ENCODE measurements at places on chromosomes 6 and 20.

GRCh38 chr20:35592339-35592974 lies 23.2 kb upstream of the SPAG4 start:
- no peak for DNase-seq

GRCh38 chr6:2110504-2110903 lies 134.9 kb downstream of the GMDS start:
- no peak for DNase-seq

DNA sequence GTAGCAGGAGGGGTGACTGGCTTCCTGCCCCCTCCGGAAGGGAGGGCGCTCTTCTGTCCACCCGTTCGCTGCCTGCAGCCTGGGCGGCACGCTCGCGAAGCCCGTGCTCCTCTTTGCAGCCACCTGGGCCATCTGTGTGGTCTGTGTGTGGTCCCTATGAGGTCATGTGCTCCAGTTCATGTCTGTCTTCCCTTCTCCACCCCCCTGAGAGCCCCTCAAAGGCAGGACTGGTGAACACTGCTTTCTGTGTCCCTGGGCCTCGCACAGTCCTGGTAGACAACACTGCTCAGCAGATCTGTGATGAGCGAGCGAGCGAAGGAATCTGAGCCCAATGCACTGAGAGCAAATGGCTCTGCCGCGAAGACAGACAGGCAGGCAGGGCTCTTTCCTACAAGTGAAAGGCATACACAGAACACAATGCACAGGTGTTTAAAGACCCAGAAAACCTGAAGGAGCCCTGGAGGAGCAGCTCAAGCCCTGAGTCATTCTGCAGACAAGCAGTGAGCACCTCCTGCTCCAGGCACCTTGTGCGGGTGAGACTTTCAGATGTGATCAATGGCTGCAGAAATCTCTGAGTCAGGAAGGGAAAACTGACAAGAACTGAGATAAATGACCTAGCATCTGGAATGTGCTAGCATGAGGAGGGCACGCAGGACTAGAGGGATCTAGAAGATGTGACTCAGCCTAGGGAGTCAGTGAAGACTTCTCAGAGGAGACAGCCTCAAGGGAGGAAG lies 27.1 kb downstream of the PPP1R3G start:
- DNase-seq, result no peak

- DNase-seq, result no peak
These were observed 10.7 kb downstream of the SLC9A8 start for GRCh38 chr20:49823152-49823847.

- DNase-seq, result no peak
These were observed 13.2 kb downstream of the SLCO4A1 start for GRCh38 chr20:62655282-62656196.

DNA sequence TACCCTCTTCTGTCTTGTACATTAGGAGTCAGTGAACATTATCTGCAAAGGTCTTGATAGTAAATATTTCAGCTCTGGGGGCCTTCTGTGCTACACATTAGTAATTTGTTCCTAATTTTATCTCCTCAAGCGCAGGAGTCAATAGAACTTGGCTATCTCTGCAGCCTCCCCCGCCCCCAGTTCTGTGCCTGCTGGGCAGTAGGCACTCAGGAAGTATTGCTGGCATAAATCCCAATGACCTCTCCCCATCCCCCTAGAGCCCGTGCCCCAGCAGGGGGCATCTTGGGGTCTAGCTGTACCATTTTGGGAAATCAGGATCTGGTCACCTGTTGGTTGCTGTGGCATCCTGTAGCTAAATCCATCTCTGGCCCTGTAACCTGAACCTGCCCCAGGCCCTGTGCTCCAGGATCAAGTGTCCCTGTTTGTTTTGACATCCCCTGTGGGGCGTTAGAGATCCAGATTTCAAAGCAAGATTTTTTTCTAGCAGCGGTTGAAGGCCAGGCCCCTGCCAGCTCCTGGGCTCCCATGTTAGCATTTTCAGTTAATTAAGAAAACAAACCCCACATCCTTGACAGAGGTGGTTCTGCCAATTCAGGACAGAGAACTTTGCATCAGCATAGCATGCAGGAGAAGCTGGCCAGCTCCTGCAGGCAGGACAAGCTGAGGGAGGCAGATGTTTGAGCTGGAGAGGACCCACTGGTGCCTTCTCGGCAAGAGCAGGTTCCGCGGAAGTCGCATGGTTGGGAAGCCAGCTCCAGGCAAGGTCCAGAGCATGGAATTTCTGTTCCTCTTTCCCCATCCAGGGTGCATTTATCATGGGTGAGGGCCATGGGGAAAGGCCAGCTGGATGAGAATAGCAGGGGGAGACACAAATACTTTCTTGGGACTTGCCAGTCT lies 32.1 kb downstream of the DAAM2 start:
- DNase-seq, result no peak

- peak; percentile 63 for DNase-seq
These were observed 38.7 kb downstream of the UQCC2 start for GRCh38 chr6:33672808-33673207.

DNA sequence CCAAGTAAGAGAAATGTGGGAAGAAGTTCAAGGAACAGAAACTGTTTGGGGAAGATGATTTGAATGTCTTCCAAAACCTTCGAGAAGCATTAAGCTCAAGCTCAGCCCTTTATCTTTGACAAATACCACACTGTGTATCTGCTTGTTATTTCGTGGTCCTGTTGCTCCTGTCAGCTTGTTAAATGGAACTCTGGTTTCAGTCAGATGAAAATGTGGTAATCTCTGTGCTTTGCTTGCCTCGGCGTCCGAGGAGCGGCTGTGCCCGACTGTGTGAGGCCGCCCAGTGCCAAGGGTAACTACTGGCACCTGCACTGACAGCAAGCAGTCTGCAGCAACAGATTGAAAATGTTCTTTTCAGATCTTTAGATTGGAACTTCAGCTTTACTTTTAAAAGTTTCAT lies 577.9 kb upstream of the FLRT3 start:
- DNase-seq, result no peak

- no peak for DNase-seq
These were observed 52.4 kb downstream of the TIAM2 start for GRCh38 chr6:155047523-155047922.

DNA sequence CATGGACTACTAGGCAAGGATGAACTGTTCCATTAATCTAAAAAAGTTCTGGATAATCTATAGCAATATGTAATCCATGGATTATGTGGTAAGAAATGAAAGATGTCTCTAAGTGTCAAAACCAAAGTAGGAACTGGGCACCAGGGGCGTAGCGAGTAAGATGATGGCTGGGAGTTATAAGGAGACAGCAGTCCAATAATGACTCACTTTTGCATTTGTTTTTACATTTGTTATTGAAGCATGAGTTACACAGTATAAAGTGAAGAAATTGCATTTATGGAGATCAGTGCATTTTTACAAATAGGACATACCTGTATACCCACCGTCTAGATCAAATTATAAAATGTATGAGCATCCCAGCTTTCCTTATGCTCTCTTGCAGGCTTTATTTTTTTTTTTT lies 878.5 kb upstream of the MAP3K7 start:
- DNase-seq, result no peak

GRCh38 chr6:82072121-82072521 lies 175.4 kb downstream of the IBTK start:
- DNase-seq, result no peak

- no peak for DNase-seq
These were observed 13.5 kb downstream of the NCOA7 start for GRCh38 chr6:125804264-125804663.

- DNase-seq, result peak; percentile 73
These were observed 16.1 kb upstream of the ZNF217 start for GRCh38 chr20:53609491-53610445.

GRCh38 chr6:167835260-167835659 lies 8.5 kb downstream of the AFDN start:
- DNase-seq, result no peak

DNA sequence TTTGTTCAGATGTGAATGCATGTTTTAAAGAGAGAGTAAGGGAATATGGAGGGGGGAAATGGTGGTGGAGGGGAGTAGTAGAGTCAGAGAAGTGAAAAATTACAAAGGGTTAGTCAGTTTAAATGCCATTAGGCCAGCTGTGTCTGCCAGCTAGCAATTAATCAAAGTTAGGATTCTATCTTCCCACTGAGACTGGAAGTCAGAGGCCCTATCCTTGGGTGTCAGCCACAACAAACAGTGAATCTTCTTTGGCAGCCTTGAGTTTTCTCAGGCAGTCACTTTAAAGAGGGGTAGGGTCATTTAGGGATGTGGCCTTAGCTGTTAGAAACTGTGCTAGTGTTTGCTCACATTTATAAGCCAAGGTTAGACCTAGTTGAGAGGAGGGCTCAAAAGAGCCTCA lies 120.5 kb upstream of the BTBD3 start:
- no peak for DNase-seq

DNA sequence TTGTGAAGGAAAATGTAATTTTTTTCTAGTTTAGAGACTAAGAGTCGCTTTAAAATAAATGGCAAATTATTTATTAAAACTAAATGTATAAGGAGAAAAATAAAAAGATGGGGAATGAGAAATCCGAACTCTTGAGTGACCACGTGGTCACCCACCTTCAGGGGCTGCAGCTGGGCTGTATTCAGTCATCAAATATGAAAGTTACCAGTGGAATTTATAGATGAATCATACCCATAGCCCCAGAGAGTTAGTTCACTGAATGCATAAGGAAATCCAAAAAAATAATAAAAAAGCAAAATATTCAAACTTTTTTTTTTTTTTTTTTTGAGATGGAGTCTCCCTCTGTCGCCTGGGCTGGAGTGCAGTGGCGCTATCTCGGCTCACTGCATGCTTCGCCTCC lies 947.7 kb upstream of the ADGRB3 start:
- no peak for DNase-seq

DNA sequence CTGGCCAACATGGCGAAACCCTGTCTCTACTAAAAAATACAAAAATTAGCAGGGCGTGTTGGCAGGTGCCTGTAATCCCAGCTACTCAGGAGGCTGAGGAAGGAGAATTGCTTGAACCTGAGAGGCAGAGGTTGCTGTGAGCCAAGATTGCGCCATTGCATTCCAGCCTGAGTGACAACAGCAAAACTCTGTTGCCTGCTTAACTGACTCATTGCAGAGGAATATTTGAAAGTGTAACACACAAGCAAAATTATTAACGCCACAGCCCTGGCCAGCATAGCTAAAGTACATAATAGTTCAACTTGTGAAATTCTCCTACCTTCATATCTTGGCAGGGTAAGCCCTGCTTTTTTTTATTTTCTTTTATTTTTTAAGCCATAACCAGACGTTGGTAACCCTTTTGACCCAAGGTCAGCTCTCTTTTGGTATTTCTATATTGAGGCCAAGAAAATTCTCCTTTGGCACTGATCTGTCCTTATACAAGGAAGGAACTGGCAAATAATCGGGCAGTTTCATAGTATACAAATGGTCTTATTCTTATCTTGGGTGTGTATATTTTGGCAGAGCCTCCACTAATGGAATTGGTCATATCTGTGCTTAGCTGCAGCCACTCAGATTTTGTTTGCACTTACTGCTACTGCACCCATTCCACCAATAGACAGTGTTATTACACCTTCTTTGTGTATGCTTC lies 4.0 kb upstream of the ADGRF5 start:
- DNase-seq, result no peak

DNA sequence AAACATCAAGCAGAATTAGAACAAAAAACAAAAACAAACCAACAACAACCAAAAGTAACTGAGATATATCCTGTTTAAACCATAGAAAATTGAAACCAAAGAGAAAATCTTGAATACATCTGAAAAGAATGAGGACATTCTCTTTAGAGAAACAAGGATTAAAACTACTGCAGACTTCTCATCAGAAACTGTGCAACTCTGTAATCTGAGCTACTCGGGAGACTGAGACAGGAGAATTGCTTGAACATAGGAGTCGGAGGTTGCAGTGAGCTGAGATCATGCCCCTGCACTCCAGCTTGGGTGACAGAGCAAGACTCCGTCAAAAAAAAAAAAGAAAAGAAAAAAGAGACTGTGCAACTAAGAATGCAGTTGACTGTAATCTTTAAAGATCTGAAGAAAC lies 153.4 kb downstream of the SYNDIG1 start:
- no peak for DNase-seq

DNA sequence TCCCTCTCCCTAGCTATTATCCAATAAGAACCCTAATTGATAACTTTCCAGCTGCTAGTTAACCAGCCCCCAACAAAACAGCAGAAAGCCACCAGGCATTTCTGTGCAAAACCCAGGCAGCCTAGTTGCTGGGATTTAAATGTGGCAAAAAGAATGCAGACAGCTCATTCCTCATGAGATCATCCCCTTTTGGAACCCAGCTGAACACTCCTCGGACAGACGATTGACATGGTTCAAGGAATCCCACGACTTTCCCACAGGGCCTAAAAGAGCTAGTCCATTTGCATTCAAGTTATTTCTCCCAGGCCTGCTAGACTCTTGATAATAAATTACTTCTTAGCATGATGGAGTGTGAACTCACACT lies 24.0 kb downstream of the JAG1 start:
- DNase-seq, result no peak

DNA sequence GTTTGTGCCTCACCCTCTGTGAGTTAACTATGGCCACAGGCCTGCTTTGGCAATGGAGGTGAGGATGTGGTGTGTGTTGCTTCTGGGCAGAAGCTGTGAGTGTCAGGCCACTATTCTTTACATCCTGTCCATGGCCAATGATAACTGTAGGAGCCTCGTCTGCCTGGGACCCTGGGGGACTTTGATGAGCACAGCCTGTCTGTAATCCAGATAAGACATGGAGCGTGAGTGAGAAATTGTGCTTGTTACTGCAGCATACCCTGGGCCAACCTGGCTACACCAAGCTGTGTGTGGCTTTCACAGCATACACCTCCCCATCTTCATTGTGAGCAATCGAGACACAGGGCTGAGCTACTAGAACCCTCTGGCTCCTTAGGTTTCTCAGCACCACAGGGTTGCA lies 150.4 kb downstream of the MYLK4 start:
- DNase-seq, result no peak

DNA sequence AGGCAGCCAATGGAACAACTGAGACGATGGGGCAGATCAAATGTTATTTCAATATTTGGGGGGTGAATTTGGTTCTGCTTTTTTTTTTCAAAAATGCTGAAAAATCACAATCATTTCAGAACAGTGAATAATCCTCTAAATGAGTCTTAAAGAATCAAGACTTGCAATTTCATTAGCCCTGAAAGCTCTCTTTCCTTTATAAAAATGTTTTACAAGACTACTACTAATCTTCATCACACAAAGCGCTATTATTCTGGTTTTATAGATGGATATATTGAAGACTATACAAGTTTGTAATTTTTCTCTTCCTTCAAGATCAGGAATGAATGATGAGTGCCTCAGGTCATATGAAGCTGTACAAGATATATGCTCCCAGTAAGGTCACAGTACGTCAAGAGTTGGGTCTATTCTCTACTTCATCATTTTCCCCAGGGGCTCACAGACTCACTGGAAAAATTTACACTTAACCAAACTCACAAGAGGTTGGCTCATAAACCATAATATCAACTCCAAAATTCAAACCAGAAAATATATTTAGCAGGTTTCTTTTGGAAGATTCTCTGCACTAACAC lies 19.5 kb downstream of the RNF24 start:
- DNase-seq, result no peak

GRCh38 chr6:34036357-34037069 lies 109.4 kb downstream of the GRM4 start:
- DNase-seq, result no peak

GRCh38 chr6:79813854-79814709 lies 133.3 kb downstream of the ELOVL4 start:
- peak; percentile 69 for DNase-seq

All from erythroblast (primary cell).